Kidney (tissue), 22 donors: ENCODE measurements at places on chromosomes 1 and 21.

- no peak for DNase-seq
Measured at GRCh38 chr1:226786550-226786949, 47.5 kb upstream of the ITPKB start.

GRCh38 chr21:35606146-35606545 lies 454.2 kb downstream of the SETD4 start:
- DNase-seq = no peak

DNA sequence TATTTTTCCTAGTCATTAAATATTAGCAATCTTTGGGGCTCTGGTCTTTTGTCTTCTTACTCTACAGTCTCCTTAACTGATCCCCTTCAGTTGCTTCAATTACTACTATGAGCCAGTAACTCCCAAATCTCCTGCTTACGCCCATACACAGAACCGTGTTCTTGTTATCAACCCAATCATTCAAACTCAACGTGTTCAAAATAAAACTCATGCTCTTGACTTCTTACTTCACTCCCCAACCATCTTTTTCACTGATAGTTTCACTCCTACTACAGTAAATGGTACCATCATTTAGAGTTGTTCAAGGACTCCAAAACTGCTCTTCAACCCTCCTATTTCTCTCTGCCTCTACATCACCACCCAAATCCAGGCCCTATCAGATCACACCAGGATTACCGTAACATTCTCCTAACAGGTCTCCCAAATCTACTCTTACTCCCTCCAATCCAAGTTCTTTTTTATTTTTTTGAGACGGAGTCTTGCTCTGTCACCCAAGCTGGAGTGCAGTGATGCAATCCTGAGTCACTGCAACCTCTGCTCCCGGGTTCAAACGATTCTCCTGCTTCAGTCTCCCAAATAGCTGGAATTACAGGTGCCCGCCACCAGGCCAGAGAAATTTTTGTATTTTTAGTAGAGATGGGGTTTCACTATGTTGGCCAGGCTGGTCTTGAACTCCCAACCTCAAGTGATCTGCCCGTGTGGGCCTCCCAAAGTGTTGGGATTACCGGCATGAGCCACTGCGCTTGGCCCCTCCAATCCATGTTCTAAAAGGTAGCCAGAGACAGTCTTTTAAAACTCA lies 3.0 kb downstream of the YARS1 start:
- DNase-seq = no peak

DNA sequence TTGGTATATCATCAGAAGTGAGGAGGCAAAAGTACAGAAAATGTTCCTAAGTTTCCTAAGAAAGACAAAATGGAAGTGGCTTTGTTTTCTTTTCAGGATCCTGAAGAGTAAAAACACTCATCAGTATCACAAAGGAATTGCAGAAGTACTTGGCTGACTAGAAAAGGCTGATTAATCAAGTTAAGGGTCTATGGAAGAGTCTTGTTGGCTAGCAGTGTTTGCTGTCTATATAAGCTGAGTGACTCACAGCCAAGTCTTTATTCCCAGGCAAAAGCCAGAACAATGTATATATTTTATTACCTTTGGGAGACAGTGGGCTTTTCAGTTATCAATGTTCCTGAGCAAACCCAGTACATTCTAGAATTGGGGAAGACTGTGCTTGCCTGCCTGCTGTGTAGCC lies 777.0 kb downstream of the PLA2G4A start:
- no peak for DNase-seq

DNA sequence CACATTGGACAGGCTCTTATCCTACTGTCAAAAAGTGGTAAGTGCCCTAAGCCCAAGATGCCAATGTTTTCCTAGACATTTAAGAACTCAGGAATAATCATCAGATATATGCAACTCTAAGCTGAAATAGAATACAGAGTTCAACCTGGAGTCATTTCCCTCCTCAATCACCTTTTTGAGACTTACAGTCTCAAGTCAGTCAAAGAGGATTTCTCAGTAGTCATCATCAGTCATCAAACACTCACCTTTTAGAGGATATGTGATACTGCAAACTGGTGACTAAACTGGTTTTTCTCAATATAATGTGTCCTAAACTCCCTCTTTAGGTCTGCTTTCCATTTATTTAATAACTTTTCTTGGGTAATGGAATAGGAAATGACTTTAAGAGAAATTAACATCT lies 145.3 kb upstream of the ADAMTS5 start:
- no peak for DNase-seq

DNA sequence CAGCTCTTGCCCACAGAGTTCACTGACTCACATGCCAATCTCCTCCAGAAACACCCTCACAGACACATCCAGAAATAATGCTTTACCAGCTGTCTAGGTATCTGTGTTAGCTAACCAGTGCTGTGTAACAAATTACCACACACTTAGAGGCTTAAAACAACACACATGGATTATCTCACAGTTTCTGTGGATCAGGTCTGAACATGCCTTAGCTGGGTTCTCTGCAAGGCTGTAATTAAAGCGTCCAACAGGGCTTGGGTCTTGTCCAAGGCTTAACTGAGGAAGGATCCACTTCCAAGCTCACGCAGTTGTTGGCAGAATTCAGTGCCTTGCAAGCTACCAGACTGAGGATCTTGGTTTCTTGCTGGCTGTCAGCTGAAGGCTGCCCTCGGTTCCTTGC lies 92.5 kb upstream of the RGS4 start:
- DNase-seq = no peak

GRCh38 chr1:194309269-194309668 lies 1122.9 kb upstream of the B3GALT2 start:
- no peak for DNase-seq

- no peak for DNase-seq
Measured at GRCh38 chr1:198047913-198048312, 108.9 kb upstream of the NEK7 start.

- no peak for DNase-seq
Measured at GRCh38 chr1:45243476-45244343, 37.3 kb upstream of the ZSWIM5 start.

- no peak for DNase-seq
Measured at GRCh38 chr1:6309564-6309963, 48.7 kb upstream of the GPR153 start.

DNA sequence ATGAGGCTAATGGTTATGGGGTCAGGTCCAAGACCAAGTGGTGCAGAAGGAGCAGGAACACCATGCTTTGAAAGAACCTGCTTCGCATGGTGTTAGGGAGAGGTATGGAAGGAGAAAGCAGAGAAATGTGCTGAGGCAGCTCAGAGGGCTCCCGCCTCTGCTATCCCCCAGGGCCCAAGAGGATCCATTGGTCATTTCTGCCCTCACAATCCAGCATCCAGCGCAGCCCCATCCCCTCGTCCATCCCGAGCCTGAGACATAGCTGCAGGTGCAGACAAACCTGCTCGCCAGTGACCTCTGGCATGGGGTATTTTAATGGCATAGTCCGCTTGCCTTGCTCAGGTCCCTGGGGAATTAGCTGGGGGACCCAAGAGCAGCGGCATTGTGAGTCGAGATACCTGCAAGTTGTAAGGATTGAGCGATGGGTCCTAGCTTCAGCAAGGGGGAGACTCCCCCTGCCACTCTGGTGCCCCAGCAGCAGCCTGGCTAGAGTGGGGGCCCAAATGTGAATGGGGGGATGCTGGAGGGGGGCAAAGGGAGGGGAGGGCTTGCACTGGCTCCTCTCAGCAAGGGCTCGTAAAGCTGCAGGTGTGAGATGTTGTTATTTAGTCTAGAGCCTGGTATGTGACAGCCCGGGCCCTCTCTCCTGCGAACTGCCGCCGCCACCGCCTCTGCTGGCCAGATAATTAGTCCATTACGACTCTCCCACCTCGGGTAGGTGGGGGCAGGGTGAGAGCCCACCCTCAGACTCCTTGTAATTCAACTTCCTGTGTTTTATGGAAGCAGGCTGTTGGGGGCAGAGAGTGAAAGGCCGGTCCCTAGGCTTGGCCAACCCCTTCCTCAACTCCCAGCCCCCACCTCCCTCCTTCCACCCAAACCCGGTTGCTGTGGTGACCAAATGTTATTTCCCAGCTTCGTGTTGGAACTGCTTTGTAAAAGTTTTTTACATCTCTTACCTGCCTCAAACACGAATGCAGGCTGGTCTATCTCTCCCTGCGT lies 118.8 kb downstream of the RNF220 start:
- DNase-seq = peak; percentile 89

DNA sequence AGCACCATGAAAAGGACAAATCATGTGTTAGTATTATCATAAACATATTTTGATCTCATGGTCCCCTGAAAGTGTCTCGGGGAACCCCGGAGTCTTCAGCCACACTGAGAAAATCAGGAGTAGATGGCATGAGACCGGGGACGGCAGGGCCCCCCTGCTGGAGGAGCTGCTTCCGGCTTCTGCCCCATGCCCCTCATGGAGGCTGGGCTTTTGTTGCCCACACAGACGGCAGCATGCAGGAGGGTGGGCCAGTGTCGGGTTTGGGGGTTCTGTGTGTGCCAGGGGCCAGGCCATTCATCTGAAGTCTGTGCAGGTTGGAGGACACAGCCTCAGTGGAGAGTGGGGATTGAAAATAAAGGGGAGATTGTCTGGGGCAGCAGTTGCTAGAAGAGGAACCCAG lies 75.1 kb upstream of the CD34 start:
- DNase-seq = no peak

- DNase-seq = no peak
Measured at GRCh38 chr1:84353695-84354094, 44.6 kb upstream of the DNASE2B start.

GRCh38 chr1:24173638-24174575 lies 13.2 kb downstream of the IFNLR1 start:
- no peak for DNase-seq
